Stimulated activated naive CD4-positive, alpha-beta T cell treated with Interleukin-2 at 50 U/mL for 16 hours (primary cell): ENCODE measurements at places on chromosomes 16 and 17.

- no peak for DNase-seq
Observed at GRCh38 chr17:45820052-45820780, 24.5 kb upstream of the SPPL2C start.

- peak; percentile 54 for DNase-seq
Observed at GRCh38 chr17:67246653-67247415, 1.8 kb upstream of the HELZ start.

DNA sequence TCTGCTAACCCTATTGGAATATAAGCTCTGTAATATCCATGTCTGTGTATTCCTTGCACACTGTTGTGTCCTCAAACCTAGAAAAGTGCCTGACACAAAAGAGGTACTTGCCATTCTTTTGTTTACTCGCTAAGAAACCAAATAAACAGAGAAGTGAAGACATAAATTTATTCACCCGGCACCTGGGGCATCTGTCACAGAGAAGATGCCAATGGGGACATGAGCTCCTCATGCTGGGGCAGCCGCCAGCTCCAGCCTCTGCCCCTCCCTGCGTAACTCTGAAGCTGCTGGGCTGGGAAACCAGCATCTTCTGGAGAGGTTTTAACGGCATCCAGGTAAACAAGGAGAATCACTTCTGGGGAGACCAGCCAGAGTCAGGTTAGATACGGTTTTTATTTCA, 15.1 kb upstream of the CDRT4 start:
- no peak for DNase-seq

GRCh38 chr17:79109584-79109983, 35.0 kb downstream of the ENGASE start:
- DNase-seq: no peak

DNA sequence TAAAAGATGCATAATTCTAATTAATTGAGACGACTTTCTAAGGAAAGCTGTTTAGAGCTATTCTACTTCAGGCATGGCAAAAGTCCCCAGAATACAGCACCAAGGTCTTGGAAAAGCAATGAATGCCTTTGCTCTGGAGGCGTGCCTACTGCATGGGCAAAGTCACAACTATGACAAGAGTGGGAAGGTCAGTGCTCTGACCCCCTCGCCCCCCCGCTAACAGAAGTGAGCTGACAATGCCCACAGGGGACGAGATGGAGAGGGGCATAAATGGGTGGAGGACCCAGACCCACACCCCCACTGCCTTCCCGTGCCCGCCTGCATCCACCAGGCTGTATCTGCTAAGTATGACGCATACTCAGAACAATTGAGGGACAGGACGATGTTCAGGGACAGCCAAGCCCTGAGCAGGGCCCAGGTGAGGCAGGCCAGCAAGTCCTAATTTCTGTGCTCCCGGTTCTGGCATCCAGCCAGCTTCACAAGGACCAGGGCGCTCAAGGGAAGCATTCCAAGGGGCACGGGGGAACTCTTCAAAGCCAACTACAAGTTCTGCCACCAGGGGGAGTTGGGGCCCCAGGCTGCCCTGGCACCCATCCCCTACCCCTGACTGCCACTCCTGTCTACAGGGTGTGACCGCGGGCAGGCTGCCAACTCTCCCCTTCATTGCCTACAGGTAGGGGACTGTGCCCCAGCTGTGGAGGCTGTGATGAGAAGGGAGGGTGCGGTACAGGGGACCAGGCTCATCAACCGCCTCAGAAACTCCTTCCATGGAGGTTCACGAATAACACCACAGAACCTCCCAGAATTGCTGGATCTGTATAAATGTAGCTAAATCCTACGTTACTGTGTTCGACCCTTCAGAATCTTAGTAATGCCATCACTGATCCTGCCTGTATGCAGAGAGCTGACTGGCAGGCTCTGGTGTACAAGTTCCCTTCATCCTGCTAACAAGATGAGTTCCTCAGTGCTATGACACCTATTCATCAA, 20.8 kb downstream of the NPRL3 start:
- peak; percentile 37 for DNase-seq

GRCh38 chr17:81712468-81713003, 452 bp downstream of the SLC25A10 start:
- no peak for DNase-seq

- DNase-seq: no peak
Observed at GRCh38 chr17:17239832-17240231, 2.9 kb upstream of the FLCN start.

- no peak for DNase-seq
Observed at GRCh38 chr17:67836205-67836987, 11.1 kb downstream of the BPTF start.

- DNase-seq: no peak
Observed at GRCh38 chr17:27634026-27634335, 3.0 kb downstream of the LGALS9 start.

DNA sequence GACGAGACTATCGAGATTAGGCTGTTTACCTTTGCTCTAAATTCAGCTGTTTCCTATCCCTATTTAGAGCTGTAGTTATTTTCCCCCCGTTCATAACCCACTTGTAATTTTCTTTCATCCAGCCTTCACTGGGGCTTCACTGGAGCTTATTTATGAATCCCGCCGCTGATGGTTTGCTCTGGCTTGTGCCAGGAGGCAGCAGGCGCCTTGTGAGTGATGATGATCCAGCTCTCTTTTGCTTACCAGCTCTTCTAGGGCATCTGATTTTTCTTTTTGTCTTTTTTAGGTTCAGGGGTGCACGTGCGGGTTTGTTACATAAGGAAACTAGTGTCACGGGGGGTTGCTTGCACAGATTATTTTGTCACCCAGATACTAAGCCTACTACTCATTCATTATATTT, 37.4 kb upstream of the CDH13 start:
- no peak for DNase-seq

- DNase-seq: no peak
Observed at GRCh38 chr17:40335620-40336019, 26.6 kb downstream of the RARA start.

GRCh38 chr16:11256661-11257130, 692 bp upstream of the SOCS1 start:
- peak; percentile 43 for DNase-seq

DNA sequence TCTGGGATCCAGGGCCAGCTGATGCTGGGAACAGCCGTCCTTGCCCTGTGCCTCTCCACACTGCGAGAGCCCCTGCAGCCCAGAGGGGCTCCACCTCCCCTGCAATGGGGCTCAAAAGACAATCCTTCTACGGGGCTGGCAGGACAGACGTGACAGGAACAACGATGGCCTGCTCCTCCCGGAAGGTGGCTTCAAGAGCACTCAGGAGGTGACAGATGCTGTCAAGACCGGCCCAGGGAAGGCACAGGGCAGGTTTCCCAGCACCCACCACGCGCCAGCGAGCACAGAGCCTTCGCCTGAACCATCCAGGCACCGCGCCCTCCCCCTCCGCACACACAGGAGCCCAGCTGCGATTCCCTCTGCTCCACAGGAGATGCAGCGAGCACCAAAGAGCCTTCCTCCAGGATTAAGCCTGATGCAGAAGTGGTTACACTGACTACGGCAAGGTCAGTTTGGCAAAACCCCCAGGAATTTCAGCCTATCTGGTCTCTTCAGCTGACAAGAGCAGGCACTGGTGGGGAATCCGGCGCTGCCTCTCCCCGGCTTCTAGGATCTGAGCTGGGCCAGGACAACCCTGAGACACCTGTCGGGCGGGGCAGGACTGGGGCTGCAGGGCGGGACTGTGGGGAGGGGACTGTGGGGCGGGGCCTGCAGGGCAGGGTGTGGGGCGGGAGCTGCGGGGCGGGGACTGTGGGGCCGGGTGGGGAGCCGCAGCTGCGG, 103.4 kb downstream of the ZNF778 start:
- DNase-seq: no peak

DNA sequence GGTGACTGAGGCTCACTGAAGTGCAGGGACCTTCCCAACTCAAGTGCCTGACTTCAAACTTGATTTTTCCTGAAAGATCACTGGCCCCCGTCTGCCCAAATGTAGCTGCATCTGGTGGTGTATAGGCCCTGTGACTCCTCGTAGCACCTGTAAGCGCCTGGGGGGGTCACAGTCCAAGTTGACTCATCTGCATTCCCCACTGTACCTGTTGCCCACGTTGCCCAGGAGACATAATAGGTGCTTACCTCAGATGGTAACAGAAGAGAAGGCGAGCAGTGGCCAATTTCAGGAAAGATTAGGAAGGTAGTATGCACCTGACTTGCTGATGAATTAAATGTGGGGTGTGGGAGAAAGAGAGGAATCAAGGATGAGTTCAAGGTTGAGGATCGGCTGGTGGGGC, 44.1 kb upstream of the EMP2 start:
- DNase-seq: no peak

- no peak for DNase-seq
Observed at GRCh38 chr16:30619202-30619601, 9.0 kb upstream of the ZNF689 start.

GRCh38 chr17:57311281-57312216, 55.2 kb downstream of the MSI2 start:
- DNase-seq: no peak

DNA sequence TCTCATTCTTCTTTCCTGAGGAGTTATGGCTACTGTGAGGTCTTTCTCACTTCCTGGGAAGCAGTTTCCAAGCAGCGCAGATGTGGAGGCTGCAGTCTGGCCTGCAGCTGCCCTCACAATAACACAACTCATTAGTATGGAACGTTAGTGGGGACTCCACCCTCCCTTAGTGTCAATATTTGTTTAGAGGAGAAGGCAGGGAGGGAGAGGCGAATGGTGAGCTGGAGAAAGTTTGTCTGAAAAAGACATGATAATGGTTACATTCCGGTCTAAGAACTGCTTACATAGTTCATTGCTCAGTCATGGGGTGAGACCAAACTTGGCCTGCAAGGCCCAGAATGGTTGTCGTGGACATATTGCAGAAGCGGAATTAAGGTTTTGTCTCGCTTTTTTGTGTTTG, 170.2 kb downstream of the HS3ST3B1 start:
- no peak for DNase-seq

GRCh38 chr17:75205793-75206163, 299 bp downstream of the NUP85 start:
- no peak for DNase-seq
